ENCODE measurements at places on chromosomes 11 and 22.

DNA sequence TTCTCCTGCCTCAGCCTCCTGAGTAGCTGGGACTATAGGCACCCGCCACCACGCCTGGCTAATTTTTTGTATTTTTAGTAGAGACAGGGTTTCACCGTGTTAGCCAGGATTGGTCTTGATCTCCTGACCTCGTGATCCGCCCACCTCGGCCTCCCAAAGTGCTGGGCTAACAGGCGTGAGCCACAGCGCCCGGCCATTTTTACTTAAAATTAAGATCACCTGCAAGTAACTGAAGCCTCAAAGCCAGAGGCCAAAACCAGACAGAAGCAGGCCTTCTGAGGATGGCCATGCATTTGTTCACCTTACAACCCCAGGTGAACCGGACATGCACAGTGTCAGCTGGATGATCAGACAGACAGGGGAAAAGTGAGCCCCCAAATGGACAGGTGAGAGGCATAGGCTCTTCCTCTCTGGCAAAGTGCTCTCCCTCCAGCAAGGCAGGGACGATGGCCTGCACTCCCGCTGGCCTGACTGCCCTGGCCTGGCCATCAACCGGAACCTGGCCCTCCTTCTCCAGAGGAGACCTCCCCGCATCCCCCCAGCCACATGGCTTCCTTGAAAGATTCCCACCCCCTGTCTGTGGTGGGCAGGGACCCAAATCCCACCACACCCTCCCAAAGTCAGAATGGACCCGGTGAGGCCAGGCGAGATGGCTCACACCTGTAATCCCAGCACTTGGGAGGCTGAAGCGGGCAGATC lies 25.9 kb downstream of the APOBEC3H start:
- no peak for DNase-seq

- no peak for DNase-seq
Measured at GRCh38 chr22:36927671-36928070, 14.2 kb downstream of the CSF2RB start.

GRCh38 chr11:65589444-65590239 lies 6.0 kb downstream of the KCNK7 start:
- no peak for DNase-seq

- no peak for DNase-seq
Measured at GRCh38 chr22:50486561-50487289, at the start of gene MIOX. MIOX (plus strand) TSS chr22:50486859; CDS start chr22:50486898, 39 bp downstream.

GRCh38 chr22:43501878-43502277 lies 90.1 kb downstream of the MPPED1 start:
- no peak for DNase-seq

GRCh38 chr11:73175551-73176144 lies 33.5 kb upstream of the FCHSD2 start:
- no peak for DNase-seq

- DNase-seq: no peak
Measured at GRCh38 chr11:9512370-9513019, 51.7 kb downstream of the ZNF143 start.

DNA sequence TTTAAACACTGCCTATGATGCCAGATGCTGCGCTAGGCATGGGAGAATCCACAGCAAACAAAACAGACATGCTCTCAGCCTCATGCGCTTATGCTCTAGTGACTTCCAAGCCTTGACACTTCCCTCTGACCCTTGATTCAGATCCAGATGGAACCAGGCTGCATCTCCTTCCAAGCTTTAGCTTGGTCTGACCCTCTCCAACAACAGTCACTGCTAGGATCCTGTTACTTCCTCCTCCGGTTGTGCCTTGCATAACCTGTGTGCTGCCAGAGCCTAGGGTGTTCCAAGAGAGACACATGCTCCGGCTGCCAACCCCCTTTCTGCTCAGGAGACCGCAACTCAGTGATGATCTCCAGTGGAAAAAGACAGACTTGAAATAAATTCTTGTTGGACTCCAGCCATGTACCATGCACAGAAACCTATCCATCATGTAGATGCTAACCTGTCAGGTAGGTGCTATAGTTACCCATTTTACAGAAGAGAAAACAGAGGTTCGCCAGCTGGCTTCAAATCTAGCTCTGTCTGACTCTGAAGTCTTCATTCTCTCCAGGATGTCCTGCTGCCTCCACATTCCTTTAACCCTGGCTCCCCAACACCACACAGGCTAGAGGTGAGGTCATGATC lies 136.3 kb upstream of the TEAD1 start:
- DNase-seq: no peak

DNA sequence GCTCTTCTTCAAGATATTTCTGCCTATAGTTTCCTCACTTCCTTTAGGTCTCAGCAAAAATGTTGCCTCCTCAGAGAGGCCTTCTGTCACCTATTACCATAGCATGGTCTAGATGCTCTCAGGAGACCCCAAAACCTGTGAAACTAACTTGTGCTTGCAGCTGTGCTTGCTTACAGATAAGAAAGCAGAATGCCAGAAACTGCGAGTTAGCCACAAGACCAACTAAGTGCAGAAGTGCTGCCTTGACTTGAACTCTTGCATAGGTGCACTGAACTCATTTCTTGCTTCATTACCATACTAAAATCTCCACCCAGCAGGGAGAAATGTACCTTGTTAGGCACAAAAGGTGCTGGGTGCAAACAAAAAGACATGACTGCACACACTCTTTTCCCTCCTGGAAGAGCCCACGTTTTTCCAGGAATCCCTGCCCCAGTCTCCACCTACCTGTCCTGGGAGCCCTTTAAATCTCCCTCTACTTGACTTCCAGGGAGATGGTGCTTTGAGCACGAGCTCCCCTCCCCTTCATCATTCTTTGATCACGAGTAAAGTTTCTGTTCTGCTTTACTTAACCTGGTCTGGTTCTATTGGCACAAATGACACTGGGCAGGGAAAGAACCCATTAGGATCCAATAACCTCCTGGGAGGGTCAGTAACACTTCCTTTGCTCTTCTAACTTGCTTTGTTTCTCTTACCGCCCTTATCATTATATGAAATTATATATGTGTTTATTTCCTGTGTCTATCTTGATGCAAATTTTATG lies 137.7 kb upstream of the DDI1 start:
- no peak for DNase-seq

- no peak for DNase-seq
Measured at GRCh38 chr11:126006068-126006467, 56.6 kb downstream of the CDON start.

- no peak for DNase-seq
Measured at GRCh38 chr11:114449845-114450244, 10.6 kb downstream of the REXO2 start.

GRCh38 chr11:42034826-42035225 lies 575.4 kb upstream of the LRRC4C start:
- DNase-seq: no peak

- DNase-seq: no peak
Measured at GRCh38 chr22:31616315-31616980, 45.6 kb downstream of the PISD start.

DNA sequence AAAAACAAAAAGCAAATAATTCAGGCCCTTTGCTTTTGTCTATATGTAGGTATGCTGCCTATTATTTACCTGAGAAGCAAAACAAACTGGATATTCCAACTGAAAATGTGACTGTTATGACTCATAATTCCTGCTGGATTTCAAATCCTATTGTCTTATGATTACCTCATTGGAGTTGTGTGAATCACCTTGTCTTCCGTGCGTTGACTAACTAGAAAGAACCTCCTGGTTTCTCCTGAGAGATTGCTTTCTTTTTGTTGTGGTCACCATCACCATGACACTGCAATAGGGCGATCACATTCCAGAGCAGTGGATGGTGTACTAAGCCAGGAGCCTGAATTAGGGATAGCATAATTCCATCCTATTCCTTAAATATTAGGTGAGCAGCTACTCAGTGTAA lies 23.0 kb upstream of the EXPH5 start:
- DNase-seq: no peak

DNA sequence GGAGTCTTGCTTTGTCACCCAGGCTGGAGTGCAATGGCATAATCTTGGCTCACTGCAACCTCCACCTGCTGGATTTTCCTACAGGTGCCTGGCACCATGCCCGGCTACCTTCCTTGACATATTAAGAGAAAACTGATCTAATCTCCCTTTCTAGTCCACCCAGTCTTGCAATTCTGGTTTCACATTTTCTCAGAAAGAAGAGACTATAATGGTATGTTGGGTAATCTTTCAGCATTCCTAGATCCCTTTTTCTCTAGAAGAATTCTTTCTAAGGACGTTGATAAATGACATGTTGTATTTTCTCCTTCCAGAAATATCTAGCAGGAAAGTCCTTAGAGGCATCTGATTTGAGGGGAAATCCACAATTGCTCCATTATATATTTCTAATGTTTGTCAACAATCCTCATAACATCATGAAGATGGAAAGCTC lies 10.4 kb upstream of the HSPA8 start:
- DNase-seq: no peak

- DNase-seq: peak; percentile 69
Measured at GRCh38 chr22:20507253-20508066, at the start of gene MED15. MED15 (plus strand) TSS chr22:20507610; CDS start chr22:20507679, 69 bp downstream.

DNA sequence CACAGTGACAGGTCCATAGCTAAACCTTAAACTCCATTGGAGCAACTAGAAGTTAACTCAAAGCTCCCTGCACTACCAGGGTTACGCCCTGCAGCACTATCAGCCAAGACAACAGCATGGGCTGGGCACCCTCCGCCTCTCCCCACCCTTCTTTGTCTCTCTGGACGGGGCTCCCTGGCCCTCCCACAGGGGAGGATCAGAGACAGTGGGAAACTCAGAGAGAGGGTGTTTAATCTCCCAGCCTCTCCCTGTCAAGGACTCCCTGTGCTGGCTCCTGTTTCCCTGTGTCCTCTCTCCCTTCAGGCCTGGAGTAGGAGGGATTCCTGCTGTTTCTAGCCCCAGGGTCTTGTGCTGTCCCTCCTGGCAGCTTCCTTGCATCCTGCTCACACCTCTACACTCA lies 56.9 kb upstream of the CSNK2A3 start:
- no peak for DNase-seq

DNA sequence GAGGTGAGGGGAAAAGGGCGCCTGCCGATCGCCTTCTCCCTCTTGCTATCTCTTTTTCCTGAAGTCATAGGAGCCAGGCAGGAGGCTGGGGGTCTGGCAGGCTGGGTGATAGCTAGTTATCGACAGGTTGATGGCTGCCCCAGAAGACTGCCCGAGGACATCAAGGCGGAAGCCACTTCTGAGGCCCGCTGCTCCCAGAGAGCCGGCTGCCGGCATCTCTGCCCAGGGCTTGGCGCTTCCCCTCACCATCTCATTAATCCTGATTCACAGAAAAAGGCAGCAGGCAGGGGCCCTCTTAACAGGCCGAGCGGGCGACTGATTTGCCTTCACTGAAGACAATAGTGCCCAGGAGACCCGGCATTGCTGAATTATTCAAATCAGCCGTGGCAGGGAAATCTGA lies 124.2 kb downstream of the MIAT start:
- no peak for DNase-seq

DNA sequence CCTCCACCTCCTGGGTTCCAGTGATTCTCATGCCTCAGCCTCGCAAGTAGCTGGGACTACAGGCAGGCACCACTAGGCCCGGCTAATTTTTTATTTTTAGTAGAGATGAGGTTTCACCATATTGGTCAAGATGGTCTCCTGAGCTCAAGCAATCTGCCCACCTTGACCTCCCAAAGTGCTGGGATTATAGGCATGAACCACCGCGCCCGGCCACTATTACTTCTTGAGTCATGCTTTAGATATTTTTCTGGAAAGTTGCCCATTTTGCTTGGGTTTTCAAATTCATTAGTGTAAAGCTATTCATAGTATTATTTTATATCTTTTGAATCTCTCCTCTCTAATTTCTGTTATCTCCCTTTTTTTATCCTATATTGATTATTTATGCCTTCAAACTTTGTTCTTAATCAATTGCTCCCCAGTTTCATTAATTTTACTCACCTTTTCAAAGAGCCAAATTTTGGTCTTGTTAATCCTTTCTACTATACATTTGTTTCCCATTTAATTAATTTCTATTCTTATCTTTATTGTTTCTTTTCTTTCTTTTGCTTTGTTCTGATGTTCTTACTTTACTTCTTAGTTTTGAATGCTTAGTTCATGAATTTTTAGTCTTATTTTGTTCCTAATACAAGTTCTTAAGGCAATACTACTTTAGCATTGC lies 10.3 kb upstream of the RAC2 start:
- no peak for DNase-seq

DNA sequence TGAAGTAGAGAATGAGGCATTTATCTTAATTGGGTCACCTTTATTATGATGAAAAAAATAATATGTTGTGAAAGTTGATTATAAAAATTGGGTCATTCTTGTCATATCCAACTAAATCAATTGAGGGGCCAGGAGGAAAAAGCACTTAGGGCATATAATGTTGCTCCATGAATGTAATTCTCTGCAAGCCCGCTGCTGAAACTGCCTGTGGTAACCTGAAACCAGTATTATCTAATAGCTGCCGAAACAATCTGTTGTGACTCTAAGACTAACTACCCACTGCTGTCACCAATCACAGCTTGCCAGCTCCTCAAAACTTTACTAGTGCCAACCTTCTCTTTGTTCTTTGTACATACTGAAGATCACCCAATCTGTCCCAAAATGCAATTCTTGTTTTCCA lies 115.8 kb downstream of the ATG16L2 start:
- DNase-seq: no peak

DNA sequence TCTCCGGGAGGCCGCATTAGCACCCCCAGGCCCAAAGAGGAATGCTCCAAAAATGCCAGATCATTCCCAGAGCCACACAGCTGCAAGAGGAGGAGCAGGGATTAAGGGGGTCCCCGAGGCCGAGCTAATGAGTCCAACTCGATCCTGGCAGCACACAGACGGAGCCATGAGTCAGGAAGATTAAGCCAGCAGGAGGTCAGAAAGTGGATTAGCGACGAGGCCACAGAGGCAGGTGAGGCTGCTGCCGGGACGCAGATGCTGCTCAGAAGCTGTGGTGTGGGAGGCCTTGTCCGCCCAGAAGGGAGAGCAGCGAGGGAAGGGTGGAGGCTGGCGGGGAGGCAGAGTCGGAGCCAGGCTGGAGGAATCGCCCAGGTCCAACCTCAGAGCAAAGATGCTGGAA lies 120.5 kb downstream of the SHANK2 start:
- no peak for DNase-seq

GRCh38 chr11:44737245-44738085 lies 10.7 kb downstream of the TSPAN18 start:
- DNase-seq: no peak

- no peak for DNase-seq
Measured at GRCh38 chr22:46574993-46575910, 37.8 kb upstream of the CELSR1 start.

GRCh38 chr11:8070417-8071115 lies 10.4 kb upstream of the TUB start:
- no peak for DNase-seq

GRCh38 chr11:84260862-84261261 lies 974.7 kb upstream of the CCDC90B start:
- DNase-seq: no peak

DNA sequence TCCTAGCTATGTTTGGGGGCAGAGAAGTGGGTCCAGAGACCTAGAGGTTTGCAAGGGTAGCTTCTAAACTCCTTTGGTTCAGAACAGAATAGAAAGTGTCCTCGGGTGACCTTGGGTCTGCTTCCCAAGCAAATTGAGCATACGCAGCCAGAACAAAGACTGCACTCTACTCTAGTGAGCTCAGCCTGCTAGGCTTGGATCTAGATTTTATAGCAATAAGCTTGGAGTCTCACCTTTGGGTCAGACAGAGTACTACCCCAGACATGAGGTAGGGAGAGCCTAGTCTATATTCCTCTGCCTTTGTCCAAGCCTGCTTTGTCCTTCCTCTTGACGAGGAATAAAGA lies 52.6 kb upstream of the ELF5 start:
- DNase-seq: no peak
